ENCODE measurements at places on chromosomes 6 and 20. TPM values are rescaled to one million over a fixed set of nuclear protein-coding genes. Genes with fewer than 3 reads are reported as not detected.

The CCN5 gene
- total RNA-seq = 1.6 TPM

The HLA-DMA gene
- 3.6 TPM for total RNA-seq

The BPIFB2 gene
- not detected for total RNA-seq

DNA sequence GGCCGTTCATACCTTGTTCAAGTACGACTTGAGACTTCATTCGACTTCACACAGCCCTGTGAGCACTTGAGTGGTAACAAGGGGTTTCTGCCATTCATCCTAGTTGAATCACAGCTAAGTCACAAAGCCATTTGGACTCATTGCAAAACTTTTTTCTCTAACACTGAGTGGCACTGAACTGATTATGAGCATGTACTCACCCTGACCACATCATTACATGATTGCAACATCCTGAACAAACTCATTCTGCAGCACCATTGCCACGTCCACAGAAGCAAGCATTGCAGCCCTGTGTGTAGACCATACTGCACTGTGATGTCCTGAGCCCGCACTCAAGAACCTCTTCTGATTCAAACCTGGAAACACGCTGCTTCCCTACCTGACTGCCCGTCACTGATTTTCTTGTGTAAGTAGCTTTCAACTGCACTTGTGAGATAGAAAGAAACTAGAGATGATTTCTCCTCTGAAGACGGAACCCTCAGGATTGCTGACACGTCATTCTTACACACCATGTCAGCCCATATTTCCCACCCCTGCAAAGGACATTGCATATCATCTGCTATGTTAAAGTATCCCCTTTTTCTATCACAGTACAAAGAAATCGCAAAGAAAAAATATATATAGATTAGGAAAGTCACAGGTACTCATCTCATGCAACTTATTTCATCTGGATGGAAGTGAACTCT lies 81.6 kb downstream of the C6orf118 start:
- peaks cover 12% of the 10 kb centered on the region for H3K4me1 ChIP-seq
- DNase-seq = no peak
- H3K36me3 ChIP-seq = no peaks in the 10 kb centered on the region

GRCh38 chr6:46972531-46972930 lies 50.8 kb upstream of the ADGRF5 start:
- peaks cover 6% of the 10 kb centered on the region for H3K27me3 ChIP-seq
- no peaks in the 10 kb centered on the region for H3K36me3 ChIP-seq
- no peak overlapping the region for H3K4me3 ChIP-seq
- H3K4me1 ChIP-seq = no peaks in the 10 kb centered on the region

GRCh38 chr6:107780226-107780625 lies 43.9 kb downstream of the SCML4 start:
- no peaks in the 10 kb centered on the region for H3K4me1 ChIP-seq
- no peak overlapping the region for H3K4me3 ChIP-seq
- no peak overlapping the region for H3K27ac ChIP-seq

DNA sequence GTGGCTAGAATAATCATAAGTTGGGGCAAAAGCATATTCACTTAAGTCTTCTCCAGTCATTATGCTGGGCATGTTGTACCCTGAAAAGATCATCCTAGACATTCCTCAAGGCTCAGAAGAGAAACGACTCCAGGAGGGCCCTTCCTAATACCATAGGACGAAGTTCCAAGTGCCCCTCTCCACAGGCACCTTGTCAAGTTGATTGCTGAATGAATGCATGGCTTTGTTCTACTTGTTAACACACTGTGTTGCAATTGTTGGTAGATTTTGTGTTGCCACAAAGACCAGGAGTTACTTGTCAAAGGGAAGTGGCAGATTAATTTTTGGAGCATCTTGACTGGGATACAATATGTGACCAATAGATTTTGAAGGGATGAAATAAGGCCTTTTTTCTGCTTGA lies 194.3 kb upstream of the SMLR1 start:
- no peak for DNase-seq
- peaks cover 5% of the 10 kb centered on the region for H3K4me1 ChIP-seq
- no peak overlapping the region for H3K27ac ChIP-seq
- no peak overlapping the region for H3K4me3 ChIP-seq
- H3K36me3 ChIP-seq = peaks cover 5% of the 10 kb centered on the region

DNA sequence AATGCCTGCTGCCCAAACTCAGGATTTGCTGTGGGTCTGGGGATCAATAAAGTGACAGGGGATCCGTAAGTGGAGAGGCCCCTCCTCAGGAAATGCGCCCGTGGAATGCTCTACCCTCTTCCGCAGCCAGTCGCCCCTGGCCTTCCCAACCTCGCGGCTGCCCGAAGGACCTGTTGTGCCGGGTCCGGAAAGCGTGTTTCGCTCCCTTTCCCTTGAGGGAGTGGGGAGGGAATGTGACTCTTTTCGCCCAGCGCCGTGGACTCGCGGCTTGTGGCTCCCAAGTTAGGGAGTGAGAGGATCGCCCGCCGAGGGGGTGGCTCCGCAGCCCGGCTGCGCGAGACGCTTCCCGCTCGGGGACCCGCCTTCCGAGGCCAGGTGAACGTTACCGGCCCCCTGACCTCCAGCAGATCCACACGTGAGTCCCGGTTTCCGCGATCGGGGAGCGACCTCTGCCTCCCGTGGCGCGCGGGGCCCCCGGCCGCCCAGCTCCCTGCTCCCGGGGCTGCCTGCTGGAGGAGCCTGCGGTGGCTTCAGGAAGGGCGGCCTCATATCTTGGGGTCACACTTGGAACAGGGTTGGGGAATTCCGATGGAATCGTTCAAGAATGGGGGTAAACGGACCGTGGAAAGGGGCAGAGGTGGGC lies 666 bp downstream of the TPD52L1 start:
- H3K4me1 ChIP-seq = peaks cover 29% of the 10 kb centered on the region
- peak overlapping the region; percentile 91 for H3K4me3 ChIP-seq
- H3K27me3 ChIP-seq = no peaks in the 10 kb centered on the region

GRCh38 chr6:153210083-153210482 lies 79.0 kb upstream of the RGS17 start:
- H3K4me3 ChIP-seq = no peak overlapping the region
- peaks cover 1% of the 10 kb centered on the region for H3K27me3 ChIP-seq
- H3K4me1 ChIP-seq = peaks cover 20% of the 10 kb centered on the region
- H3K27ac ChIP-seq = no peak overlapping the region

DNA sequence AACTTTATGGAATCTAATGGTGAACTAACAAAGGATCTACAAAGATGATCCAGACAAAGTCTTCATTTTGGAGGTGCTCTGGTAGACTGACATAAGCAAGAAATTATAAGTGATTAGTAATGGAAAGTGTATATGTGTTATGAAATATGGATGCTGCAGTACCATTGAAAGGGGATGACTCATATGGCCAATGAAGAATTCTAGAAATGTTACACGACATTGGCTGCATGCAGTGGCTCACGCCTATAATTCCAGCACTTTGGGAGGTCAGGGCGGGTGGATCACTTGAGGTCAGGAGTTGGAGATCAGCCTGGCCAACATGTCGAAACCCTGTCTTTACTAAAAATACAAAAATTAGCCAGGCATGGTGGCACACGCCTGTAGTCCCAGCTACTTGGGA lies 23.5 kb downstream of the CFAP206 start:
- no peak overlapping the region for H3K4me3 ChIP-seq
- no peak overlapping the region for H3K27ac ChIP-seq
- peaks cover 21% of the 10 kb centered on the region for H3K27me3 ChIP-seq
- DNase-seq = no peak
- no peaks in the 10 kb centered on the region for H3K36me3 ChIP-seq
- no peaks in the 10 kb centered on the region for H3K4me1 ChIP-seq

- no peak overlapping the region for H3K4me3 ChIP-seq
- H3K27me3 ChIP-seq = no peaks in the 10 kb centered on the region
- peaks cover 23% of the 10 kb centered on the region for H3K4me1 ChIP-seq
- H3K36me3 ChIP-seq = no peaks in the 10 kb centered on the region
- no peak overlapping the region for H3K27ac ChIP-seq
- no peak for DNase-seq
These were observed 247.2 kb downstream of the HACE1 start for GRCh38 chr6:104612541-104612940.

DNA sequence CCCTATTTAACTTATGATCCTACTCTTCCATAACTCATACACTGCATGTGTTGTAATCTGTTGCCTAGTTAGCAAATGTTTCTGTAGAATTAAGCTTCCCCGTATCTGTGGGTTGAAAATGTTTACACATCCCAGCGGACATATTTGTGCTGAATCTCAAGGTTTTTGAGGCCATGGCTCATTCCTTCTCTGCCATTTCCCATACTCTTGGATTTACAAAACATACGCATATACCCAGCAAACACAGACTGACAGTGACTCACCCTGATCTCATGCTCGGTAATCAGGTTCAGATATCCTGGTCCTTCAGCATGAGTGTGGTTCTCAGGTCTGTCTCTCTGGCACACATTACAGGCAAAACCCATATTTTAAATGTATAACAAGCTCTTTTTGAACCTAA lies 58.7 kb downstream of the AGPAT4 start:
- H3K27me3 ChIP-seq = no peaks in the 10 kb centered on the region
- H3K4me3 ChIP-seq = no peak overlapping the region
- H3K27ac ChIP-seq = peak overlapping the region; percentile 69
- DNase-seq = no peak
- peaks cover 11% of the 10 kb centered on the region for H3K4me1 ChIP-seq
